ENCODE measurements at places on chromosomes 16 and 17. TPM values are rescaled to one million over a fixed set of nuclear protein-coding genes. Genes with fewer than 3 reads are reported as not detected.

TBX2 gene
- total RNA-seq, result 0.49 TPM

MEIOB gene
- 0.49 TPM for total RNA-seq

CHST6 gene
- total RNA-seq, result 0.74 TPM

PITPNM3 gene
- total RNA-seq, result 9.6 TPM

KRT13 gene
- not detected for total RNA-seq

SMIM5 gene
- 0.49 TPM for total RNA-seq

PYCARD gene
- total RNA-seq, result 3.2 TPM

SPNS2 gene
- 7.9 TPM for total RNA-seq

GAS2L2 gene
- 0.25 TPM for total RNA-seq

FGF11 gene
- total RNA-seq, result 3.7 TPM

TNFRSF17 gene
- total RNA-seq, result not detected

CCR7 gene
- total RNA-seq, result 0.25 TPM

RNF213 gene
- total RNA-seq, result 16.0 TPM

FBXW10 gene
- 0.25 TPM for total RNA-seq

SSTR5 gene
- not detected for total RNA-seq

Measured in temporal lobe (tissue), 4 donors.